Right cardiac atrium (tissue), 5 donors: ENCODE measurements at places on chromosomes 7 and 10. TPM values are rescaled to one million over a fixed set of nuclear protein-coding genes. Genes with fewer than 3 reads are reported as not detected.

- DNase-seq = peak; percentile 89
Measured at GRCh38 chr7:42493436-42494198, 256.6 kb upstream of the GLI3 start.

The ZNF365 gene
- total RNA-seq = 4.1 TPM

GRCh38 chr10:91251430-91252056 lies 31.1 kb downstream of the PCGF5 start:
- DNase-seq = peak; percentile 28

- no peak for DNase-seq
Measured at GRCh38 chr10:99529591-99530107, 3.1 kb upstream of the NKX2-3 start.

The ST8SIA6 gene
- total RNA-seq = 20.0 TPM

The SPDYE2B gene
- not detected for total RNA-seq

- no peak for DNase-seq
Measured at GRCh38 chr10:101014966-101015581, 15.5 kb downstream of the LZTS2 start.

GRCh38 chr10:2964632-2965296 lies 102.6 kb upstream of the PFKP start:
- no peak for DNase-seq

GRCh38 chr10:61184429-61184828 lies 240.4 kb upstream of the RHOBTB1 start:
- no peak for DNase-seq

The MPP7 gene
- 20.3 TPM for total RNA-seq

The SPDYE16 gene
- total RNA-seq = not detected

- peak; percentile 29 for DNase-seq
Measured at GRCh38 chr7:54841772-54842697, 83.0 kb upstream of the SEC61G start.
